ENCODE measurements at places on chromosomes 2 and 18. TPM values are rescaled to one million over a fixed set of nuclear protein-coding genes. Genes with fewer than 3 reads are reported as not detected.

GRCh38 chr2:97816411-97816810, 103.0 kb downstream of the ZAP70 start:
- H3K4me1 ChIP-seq: no peaks in the 10 kb centered on the region
- no peaks in the 10 kb centered on the region for H3K27me3 ChIP-seq
- peaks cover 42% of the 10 kb centered on the region for H3K36me3 ChIP-seq
- H3K27ac ChIP-seq: no peak overlapping the region
- no peak overlapping the region for H3K4me3 ChIP-seq
- DNase-seq: no peak

PSMD1 gene
- total RNA-seq: 44.1 TPM

PDCL3 gene
- 27.3 TPM for total RNA-seq

CHMP1B gene
- total RNA-seq: 99.4 TPM

GRCh38 chr2:223488814-223489213, 113.3 kb downstream of the SCG2 start:
- H3K27me3 ChIP-seq: no peaks in the 10 kb centered on the region
- DNase-seq: no peak
- H3K4me1 ChIP-seq: no peaks in the 10 kb centered on the region
- no peak overlapping the region for H3K4me3 ChIP-seq

DNA sequence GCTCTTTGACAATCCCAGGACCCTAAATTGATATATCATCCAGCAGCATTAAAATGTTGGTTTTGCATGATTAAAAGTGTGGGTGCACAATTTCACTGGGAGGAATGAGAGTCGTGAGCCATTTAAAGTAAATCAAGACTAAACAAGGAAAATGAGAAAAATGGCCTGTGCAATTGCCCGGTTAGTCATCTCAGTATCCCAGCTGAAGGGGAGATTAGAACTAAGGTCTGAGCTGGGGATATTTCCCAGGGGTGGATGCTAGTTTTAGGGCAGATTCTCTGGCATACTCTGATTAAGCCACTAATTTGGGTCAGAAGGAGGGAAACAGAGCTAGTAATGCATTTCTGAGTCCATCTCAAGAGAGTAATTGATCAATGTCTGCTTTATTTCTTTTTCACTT, 177.2 kb downstream of the EN1 start:
- H3K27ac ChIP-seq: no peak overlapping the region
- H3K36me3 ChIP-seq: no peaks in the 10 kb centered on the region
- no peaks in the 10 kb centered on the region for H3K4me1 ChIP-seq

- no peaks in the 10 kb centered on the region for H3K4me1 ChIP-seq
- no peak overlapping the region for H3K27ac ChIP-seq
These were observed 1176.2 kb downstream of the SUCLG1 start for GRCh38 chr2:83282841-83283240.

DNA sequence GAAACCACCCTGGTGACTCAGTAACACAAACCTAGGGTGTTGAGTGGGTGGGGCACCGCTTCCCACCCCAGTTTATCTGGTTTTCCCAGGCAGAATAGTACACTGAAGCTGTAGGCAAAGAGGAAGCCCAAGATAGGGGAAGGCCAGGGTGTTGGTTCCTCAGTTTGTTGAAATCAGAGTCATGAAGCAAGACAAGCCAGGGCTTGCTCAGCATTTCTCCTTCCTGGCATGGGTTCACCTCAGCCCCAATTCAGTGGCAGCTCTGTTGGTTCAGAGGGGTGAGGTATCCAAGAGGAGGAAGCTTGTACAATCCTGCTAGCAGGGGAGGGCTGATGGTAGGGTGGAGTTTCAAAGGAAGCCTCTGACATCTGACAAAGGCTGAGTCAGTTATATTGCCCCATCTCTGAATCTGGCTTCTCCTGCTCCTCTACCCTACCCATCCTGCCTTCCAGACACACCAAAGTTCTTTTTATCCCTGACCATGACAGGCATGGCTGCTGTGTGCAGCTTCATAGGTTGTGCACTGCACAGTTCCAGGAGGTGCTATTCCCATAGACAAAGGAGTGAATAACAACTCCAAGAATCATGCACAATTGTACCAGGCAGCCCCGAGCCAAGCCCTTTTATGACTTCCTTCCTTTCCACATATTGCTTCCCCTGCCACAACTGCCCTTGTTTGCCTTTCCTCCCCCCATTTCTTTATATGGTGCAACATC, 24.9 kb upstream of the RAB10 start:
- H3K36me3 ChIP-seq: no peaks in the 10 kb centered on the region
- no peak overlapping the region for H3K4me3 ChIP-seq
- H3K27me3 ChIP-seq: no peaks in the 10 kb centered on the region
- H3K4me1 ChIP-seq: no peaks in the 10 kb centered on the region
- no peak overlapping the region for H3K27ac ChIP-seq

DNA sequence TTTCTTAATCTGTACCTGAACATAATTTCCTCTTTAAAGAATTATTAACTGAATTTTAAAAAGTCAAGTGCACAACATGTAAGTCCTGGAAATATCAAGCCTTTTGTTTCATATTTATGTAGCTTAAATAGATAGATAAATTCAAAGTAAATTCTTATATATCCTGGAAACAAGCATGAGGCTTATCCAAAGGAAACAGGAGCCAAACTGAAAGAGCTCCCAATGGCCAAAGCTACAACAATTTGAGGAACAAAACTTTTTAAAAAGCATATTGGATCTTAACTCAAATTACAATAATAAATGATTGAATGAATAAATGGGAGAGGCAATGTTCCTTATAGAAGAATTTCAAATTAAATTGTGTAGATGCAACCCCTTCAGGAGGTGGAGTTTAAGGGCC, 679.1 kb downstream of the METTL4 start:
- no peaks in the 10 kb centered on the region for H3K36me3 ChIP-seq
- DNase-seq: no peak
- no peak overlapping the region for H3K27ac ChIP-seq
- no peak overlapping the region for H3K4me3 ChIP-seq
- H3K27me3 ChIP-seq: no peaks in the 10 kb centered on the region

Measured in natural killer cell (primary cell).